GM13976 (cell line): ENCODE measurements at places on chromosomes 12 and 14.

- DNase-seq, result no peak
Measured at GRCh38 chr14:58985786-58986185, 202.7 kb upstream of the DAAM1 start.

DNA sequence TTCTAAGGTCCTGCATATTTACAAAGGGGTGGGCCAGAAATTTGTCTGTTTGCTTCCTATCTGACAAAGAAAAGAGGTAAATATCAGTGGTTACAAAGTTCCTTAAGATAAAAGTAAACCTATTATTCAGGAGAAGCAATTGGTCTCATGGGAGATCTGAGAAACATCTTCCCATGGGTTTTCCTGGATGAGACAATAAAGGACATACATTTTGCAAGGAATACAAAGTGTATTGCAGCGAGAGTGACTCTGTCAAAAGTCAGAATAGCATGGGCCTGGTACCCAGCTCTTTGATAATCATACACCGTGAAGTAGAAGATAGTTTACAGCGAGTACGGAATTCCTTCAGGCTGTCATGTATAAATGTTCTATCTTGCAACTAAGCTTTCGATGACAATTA, 14.2 kb downstream of the LRRK2 start:
- DNase-seq, result no peak

DNA sequence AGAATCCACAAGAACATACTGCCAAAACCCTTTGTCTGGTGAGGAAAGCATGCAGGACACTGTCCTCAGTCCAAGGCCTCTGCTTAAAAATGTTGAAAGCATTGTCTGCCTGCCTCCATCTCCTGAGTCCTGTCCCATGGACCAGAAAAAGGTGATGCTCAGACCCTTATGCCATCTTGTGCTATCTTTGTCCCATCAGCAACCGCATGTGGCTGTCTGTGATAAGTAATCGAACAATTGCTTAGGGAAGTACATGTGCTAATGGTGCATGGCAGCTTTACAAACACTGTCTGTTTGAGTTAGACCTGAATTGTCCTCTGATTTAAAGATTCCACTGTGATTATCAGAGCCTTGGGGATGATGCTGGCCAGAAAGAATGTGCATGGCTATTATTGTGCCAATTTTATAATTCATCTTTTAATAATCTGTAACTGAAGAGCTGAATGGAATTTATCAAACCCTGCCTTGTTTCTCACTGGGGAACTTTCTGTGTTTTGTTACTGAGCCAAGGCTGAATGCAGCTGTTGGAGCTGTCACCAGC, 177.5 kb downstream of the DACT1 start:
- no peak for DNase-seq

DNA sequence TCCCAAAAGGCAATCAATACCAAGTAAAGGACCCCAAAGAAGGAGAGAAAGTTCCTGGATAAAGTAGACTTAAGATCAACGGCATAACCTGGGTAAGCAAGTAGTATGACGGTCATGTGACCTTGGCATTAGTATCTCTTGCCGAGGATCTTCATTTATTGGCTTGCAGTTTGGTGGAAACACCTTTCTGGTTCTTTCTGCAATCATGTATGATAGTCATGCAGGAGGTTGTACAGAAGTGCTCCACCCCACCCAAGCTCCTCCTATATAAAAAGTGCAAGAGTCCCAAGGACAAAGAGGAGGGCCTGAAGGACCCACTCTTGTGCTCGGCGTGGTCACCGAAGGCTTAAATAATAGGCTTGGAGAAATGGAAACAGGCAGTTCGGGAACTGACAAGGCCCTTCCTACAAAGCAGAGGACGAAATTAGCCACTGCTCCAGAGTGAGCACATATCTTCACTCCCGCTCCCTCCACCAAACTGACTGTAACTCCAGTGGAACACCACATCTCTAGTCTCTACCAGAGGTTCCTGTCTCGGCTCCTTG, 750 bp downstream of the CS start:
- no peak for DNase-seq

DNA sequence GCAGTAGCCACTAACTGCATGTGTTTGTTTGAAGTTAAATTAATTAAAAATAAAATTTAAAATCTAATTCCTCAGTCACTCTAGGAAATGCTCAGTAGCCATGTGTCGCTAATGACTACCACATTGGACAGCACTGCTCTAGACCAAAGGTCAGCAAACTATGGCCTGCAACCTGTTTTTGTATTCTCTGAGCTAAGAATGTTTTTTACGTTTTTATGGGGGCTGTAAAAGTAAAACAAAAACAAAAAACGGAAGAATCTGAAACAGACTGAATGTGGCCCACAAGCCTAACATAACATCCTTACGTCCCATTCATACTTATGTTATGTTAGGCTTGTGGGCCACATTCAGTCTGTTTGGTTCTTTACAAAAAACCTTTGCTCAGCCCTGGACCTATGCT, 57.8 kb downstream of the LIN52 start:
- DNase-seq, result no peak

- no peak for DNase-seq
Measured at GRCh38 chr14:51004352-51004800, 60.1 kb upstream of the PYGL start.

GRCh38 chr14:25086821-25087396, 37.0 kb upstream of the STXBP6 start:
- DNase-seq, result no peak

- no peak for DNase-seq
Measured at GRCh38 chr12:82966001-82966559, 279.4 kb downstream of the TMTC2 start.

DNA sequence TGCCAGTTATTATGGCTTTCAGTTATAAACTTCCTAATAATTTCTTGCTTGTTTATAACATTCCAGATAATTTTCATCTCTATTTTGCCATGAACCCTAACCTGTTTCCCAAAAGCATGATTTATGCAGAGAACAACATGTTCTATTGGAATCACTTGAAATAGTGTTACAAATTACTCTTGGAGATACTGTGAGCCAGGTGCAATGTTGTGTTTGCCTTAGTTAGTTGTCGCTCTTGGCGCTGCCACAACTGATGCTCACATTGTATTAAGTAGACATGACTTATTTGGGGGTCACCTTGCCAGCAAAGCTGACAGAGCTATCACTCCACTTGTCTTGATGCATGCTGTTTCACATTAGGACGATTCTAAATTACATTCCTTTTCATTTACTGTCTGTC, 49.4 kb downstream of the TSPAN8 start:
- no peak for DNase-seq

- no peak for DNase-seq
Measured at GRCh38 chr14:58771016-58771415, 133.3 kb downstream of the DACT1 start.

- DNase-seq, result no peak
Measured at GRCh38 chr12:15458008-15458407, 135.7 kb downstream of the PTPRO start.

GRCh38 chr12:88111074-88111652, 30.7 kb downstream of the CEP290 start:
- peak; percentile 16 for DNase-seq

DNA sequence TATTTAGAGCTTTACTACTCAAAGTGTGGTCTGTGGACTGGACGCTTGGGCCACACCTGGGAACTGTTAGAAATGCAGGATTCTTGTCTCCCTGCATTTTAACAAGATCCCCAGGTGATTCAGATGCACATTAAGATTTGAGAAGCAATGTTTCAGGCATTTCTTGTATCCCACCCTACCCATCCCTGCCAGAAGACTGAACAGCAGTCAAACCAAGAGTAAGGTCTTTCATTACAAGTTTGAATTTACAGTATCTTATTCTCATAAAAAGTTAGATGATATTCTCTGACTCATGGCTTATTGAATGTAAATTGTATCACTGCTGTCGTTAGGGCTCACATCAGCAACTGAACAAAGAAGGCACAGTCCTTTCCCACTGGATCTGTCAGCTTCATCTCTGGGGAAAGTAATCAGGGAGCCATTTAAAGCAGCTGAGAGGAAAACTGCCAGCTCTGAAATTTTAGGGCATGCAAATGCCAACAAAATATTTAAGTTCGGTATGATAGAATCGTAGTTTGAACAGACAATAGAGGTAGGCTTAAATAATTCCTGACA, 141.1 kb downstream of the AKAP6 start:
- DNase-seq, result no peak

DNA sequence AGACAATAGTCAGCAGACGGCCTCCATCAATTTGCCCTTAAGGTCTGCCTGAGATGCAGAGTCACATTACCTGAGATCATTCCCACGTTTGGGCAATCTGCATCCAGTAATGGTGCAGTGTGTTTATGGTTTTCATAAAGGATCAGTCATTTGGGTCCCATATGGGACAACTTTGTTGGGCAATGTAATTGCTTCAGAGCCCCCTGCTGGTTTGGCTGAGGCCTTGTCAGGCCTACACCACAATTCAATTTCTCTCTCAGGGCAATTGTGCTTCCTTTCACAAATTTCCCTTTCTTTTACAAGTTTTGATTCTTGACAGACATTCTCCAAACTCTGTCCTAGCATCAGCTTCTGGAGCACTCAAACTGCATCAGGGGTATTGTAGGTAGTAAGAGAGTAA, 191.2 kb upstream of the SSTR1 start:
- no peak for DNase-seq

DNA sequence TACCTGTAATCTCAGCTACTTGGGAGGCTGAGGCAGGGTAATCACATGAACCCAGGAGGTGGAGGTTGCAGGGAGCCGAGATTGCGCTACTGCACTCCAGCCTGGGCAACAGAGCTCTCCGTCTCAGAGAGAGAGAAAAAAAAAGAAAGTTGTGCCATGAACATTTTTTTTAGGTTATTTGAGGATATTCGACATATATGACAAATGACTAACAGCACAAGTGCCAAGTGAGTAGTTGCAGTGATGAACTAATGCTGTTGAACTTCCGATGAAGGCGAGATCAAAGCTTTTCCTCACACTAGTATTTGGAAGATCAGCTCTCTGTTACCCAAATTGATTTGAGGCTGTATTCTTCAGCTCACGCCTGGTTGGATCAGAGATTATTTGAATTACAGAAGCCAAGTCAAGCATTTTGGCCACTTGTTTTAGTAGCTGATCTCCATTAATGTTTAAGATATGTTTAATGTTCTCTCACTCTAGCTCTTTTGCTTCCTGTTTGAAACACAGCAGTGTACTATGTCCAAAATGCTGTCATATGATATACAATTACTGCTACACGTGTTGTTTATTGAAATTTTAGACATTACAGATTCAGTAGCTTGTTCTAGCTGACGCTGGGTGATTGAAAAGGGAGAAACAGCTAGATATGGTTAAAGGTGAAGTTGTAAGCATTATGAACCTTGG, 43.4 kb downstream of the WDR20 start:
- no peak for DNase-seq

DNA sequence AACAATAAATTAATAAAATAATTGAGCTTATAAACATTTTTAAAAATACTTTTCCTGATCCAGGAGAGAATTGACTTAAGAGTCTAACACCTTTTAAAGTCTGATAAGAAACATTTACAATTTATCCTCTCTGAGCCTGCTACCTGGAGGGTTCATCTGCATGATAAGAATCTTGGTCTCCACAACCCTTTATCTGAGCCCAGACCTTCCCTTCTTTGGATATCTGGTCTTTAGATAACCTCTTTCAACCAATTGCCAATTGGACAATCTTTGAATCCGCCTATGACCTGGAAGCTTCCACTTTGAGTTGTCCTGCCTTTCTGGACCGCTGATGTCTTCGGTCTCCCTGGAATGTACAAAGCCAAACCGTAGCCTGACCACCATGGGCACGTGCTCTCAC, 1393.3 kb upstream of the TMEM132C start:
- DNase-seq, result no peak

DNA sequence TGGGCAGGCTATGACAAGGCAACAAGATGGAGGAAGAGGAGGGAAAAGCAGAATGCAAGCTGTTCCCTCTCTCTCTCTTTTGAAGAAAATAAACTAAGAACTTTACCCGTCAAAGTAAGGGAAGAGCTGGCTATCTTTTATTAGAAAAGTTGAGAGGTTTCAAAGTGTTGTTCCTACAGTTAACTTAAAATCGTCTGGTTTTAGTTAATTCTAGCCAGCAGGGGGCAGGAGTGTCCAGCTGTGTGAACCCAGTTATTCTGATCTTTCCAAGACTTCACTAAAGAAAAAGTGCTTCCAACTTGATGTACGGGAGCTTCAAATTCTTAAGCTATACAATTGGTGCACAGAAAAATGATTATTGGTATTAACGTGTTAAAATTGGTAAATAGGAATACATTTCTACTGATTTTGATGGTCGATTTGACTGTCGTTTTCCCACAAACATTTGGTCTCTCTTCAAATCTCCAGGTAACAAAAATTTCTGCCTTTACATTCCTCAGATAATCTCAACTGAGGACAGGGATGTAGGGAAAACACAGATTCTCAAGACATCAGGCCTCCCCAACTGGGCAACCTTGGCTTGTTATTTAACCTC, 28.4 kb upstream of the MON2 start:
- DNase-seq, result peak; percentile 57

DNA sequence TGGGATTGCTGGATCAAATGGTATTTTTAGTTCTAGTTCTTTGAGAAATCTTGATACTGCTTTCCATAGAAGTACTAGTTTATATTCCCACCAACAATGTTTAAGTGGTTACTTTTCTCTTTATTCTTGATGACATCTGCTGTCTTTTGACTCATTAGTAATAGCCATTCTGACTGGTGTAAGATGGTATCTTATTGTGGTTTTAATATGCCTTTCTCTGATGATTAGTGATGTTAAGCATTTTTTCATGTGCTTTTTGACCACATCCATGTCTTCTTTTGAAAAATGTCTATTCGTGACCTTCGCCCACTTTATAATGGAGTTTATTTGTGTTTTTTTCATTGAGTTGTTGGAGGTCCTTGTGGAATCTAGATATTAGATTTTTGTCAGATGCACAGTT, 865.7 kb downstream of the SLC6A15 start:
- DNase-seq, result no peak

DNA sequence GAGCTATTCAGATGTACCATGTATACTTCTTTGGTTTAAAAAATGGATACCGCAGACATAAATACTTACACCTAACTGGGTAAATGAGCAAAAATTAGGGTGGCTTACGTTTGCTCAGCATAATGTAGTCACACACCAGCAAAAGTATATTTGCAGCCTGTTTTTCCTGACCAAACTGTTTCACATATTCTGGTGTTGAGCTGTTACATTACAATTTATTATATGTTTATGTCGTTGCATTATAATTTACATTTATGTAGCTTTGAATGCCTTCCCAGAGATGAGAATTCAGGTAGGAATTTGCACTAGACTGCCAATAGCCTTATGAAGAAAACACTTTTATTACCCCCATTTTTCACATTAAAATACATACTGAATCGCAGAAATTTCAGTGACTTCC, 183.3 kb downstream of the PTPRO start:
- no peak for DNase-seq

GRCh38 chr14:96104469-96105057, 65.4 kb downstream of the C14orf132 start:
- peak; percentile 46 for DNase-seq

- no peak for DNase-seq
Measured at GRCh38 chr12:85425349-85425612, 145.3 kb downstream of the ALX1 start.

GRCh38 chr12:120914794-120915193, 10.6 kb upstream of the SPPL3 start:
- DNase-seq, result no peak

DNA sequence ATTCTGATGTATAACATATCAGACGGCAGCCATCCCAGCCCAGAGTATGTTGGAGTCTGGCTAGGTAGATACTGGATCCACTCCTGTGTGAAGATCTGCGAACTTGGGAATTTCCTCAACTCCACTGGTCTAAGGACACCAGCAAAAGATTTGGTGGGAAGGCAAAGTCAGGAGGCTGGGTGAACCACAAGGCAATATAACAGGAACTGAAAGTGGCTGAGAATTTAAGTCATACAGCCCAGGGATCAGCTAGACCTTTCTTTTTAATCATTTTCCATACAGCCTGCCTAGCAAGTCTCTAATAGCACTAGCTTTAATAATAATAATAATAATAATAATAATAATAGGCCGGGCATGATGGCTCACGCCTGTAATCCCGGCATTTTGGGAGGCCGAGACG, 34.8 kb downstream of the BRAP start:
- DNase-seq, result peak; percentile 32
